ENCODE measurements at places on chromosomes 16 and 17.

DNA sequence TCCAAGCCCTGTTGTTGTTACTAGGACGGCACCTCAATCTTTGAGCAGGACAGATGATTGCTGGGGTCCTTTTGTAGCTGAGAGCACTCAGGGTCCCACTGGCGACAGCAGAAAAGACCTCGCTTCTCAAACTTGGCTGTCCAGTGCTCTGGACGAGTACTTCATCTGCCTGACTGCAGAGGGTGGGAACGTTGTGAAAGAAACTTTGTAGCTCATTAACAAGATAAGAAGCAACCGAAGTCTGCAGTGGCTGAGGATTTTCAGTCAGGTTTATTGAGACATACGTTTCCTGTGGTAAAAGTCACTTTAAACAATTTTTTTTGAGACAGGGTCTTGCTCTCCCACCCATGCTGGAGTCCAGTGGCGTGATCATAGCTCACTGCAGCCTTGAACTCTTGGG, 191.7 kb downstream of the PRKCB start:
- no peak for DNase-seq

DNA sequence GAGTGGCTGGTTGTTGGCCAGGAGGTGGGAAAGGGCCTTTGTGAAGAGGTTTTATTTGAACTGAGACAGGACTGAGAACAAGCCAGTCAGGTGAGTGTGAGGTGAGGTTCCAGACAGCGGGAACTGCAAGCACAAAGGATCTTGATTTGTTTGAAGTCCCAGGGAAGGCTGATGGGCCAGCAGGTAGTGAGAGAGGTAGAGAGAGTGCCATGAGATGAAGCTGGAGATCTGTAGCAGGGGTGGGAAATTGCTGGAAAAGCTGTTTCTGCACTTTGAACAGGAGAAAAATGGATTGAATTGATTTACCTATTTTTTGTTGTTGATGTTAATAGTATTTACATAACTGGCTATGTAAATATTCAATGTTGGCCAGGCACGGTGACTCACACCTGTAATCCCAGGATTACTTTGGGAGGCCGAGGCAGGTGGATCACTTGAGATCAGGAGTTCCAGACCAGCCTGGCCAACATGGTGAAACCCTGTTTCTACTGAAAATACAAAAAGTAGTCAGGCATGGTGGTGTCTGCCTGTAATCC, 7.7 kb upstream of the DCTPP1 start:
- DNase-seq, result no peak

GRCh38 chr16:709566-710499, 4.2 kb upstream of the FBXL16 start:
- DNase-seq, result peak; percentile 78

DNA sequence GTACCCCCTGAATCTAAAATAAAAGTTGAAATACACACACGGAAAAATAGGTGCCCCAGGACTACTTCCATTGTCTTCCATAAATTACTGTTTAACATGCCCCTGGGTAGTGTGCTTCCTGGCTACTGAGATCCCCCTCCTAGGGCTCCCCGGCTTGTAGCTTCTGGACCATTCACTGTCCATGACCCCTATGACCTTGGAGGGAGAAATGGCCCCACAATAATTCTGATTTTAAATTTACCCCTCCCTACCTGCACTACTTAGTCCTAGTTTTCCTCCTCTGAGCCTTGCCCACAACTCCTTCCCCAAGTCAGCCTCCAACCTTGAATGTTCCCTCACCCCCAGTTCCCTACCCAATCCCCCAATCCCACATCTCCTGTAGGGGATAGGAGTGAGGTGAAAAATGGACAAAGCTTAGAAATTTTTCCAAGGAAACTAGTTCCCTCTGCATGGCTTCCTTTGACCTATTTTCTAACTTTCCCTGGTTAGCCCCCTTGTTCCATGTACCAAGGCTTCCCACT, 9.5 kb upstream of the MSL1 start:
- no peak for DNase-seq

DNA sequence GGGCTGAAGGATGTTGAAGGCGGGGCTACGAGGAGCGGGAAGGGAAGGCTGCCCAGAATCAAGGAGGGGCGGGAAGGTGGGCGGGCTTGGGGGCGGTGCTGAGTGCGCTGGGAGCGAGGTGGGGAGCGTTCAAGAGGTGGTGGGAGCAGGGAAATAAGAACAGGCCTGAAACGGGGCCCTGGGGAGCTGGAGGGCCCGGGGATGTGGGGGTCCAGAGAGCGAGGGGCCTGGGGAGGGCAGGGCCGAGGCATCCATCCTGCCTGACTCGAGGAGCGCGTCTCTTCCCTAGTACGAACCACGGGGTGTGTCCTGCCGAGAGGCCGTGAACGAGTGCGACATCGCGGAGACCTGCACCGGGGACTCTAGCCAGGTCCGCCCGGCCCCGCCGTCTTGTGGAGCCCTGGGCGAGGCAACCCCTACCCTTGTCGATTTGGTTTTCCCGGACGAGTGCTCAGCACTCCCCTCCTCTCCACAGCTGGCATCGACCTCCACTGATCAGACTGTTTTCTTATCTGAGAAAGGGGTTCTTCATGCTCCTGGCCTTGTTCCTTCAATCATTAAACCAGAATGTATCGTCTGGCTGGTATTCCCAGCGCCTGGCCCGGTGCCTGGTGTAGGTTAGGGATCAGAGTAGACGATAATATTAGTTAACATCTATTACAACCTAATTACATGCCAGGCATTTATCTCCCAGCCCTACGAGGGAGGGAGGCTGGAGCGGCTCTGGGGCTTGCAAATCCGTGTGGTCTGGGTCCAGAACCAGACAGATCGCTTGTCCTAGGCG, 17.2 kb downstream of the ADAM11 start:
- DNase-seq, result peak; percentile 97

- DNase-seq, result no peak
Observed at GRCh38 chr17:7982173-7982572, 20.2 kb upstream of the GUCY2D start.

GRCh38 chr16:57606847-57607501, 21.5 kb upstream of the ADGRG1 start:
- no peak for DNase-seq

DNA sequence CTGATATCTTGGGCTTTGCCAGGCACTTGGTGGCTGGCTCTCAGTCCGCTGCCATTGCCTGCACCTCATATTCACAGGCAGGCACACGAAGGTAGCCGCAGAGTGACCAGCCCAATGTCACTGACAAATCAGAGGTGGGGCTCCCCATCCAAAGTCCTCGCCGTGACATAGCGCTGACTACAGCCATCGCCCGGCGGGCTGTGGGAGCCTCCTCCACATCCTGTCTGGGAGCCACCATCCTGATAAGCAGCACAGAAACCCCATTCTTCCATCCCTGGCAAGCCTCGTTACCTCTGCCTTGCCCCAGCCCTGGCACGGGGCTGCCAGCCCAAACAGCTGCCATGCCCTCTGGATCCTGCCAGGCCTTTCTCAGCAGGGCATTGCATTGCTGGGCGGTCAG, 437.8 kb downstream of the SLC39A11 start:
- DNase-seq, result no peak

- DNase-seq, result no peak
Observed at GRCh38 chr16:11736903-11737302, 5.8 kb downstream of the TXNDC11 start.

DNA sequence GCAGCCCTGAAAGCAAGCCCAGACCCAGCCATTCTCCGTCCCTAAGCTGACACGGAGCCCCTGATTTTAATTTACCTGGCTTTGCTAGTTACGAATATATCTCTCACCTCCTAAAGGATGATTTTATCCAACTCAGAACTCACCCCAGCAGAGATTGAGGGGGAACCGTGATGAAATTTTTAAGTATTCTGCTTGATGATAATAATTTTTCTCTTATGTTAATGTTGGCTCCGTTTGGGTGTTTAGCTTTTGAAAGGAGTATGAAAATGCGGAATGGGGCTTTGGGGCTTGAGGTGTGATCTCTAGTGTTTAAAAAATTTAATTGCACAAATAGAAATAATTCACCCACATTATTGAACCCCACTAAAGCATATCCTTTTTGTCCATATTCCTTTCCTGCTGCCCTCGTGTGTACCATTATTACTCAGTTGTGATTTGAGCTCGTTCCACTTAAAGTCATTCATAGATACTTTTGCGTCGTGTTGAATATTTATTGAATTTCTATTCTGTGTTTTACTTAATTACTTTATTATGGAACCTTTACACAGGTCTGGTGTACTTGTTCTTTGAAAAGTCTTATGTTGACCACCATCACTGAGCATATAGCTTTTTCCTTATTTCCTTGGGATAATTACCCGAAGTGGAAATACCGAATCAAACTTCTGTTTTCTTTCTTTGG, 775 bp downstream of the PRPSAP2 start:
- no peak for DNase-seq

- DNase-seq, result no peak
Observed at GRCh38 chr16:48276102-48276501, 28.8 kb upstream of the ABCC11 start.

- no peak for DNase-seq
Observed at GRCh38 chr17:61970030-61970429, 42.2 kb upstream of the INTS2 start.

DNA sequence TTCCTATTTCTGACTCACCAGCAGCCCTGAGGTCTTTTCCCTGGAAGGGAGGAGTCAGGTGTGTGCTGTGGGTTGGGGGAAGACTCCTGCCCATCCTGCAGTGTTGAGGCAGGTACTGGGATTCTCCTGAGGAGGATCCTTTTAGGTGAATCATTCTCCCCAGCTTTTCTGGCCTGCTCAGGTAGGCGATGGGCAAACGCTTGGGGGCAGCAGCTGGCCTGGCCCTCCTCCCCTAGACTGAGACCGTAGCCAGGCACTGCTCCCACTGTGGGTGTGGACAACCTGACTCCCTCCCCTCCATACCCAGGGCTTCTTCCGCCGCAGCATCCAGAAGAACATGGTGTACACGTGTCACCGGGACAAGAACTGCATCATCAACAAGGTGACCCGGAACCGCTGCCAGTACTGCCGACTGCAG, 15.1 kb downstream of the GJD3 start:
- no peak for DNase-seq

GRCh38 chr16:9846362-9847099, 335.7 kb downstream of the GRIN2A start:
- DNase-seq, result no peak

DNA sequence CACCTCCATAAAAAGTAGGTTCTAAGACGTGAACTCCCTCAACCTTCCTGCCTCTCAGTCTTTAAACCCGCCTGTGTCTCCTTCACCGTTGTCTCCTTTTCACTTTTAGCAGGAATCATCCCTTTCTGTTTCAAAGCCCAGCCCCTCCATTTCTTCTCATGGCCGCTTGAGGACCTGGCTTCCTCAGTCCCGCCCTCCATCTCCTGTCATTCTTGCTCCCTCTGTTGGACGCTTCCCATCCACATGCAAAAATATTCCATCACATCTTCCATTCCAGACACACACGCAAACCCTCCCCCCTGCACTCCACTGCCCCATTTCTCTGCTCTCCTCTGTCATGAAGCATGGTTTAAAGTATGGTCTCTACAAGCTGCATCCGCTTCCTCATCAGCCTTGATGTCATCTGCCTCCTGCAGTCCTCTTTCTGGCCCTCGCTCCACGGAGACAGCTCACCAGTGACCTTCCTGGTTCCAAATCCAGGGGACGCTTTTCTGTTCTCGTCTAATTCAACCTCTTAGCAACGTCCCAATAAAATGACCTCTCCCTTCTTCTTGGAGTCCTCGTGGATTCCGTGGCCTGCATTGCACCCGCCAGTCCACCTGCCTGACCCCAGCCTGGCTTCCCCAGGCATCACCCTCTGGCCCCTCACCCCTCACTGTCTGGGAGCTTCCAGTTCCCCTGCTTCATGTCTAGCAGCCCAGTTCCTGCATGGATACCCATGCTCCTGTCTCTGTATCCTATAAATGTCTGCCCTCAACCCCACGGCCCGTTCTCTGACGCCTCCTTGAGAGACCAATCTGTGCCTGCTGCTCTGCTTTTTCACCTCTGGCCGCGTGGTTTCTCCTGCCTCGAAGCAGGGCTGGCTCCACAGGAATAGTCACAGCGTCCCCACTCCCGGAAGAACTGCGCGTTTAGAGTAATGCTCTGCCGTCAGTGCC, 26.2 kb downstream of the ANKRD40 start:
- DNase-seq, result peak; percentile 80

- DNase-seq, result no peak
Observed at GRCh38 chr17:34568953-34569352, 10.4 kb upstream of the TMEM132E start.

DNA sequence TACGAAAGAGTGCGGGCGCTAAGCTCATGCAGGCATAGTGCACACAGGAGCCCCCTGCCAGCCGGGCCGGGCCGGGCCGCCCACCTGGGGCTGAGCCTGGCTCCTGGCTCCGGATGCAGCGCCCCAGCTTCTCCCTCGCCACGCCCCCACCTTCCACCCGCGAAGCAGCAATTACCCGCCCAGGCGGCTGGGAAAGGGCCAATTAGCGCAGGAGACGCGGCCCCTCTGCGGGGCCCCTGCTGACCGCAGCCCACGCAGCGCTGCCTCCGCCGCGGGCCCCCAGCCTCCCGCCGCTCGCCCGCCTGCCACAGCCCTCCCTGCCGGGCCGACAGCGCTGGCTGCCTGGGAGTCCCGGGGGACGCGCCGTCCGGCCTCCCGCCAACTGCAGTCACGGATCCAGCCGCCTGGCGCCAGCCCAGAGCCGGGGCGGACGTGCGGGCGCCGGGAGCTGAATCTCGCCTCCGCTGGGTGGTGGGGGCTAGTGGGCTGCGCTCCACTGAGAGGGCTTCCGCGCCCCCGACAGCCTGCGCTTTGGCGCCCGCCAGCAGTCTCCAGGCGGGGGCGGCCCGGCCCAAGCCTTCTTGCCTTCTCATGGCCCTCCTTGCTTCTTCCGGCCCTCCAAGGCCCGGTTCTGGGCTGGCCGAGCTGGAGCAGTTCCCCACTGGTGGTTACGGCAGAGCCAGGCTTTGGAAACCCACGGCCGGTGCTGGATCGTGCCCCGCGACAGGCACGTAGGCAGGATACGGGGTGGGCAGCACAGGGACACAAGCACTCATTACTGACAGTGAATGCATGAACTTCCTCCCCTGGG, 14.9 kb upstream of the CBFB start:
- DNase-seq, result peak; percentile 90

DNA sequence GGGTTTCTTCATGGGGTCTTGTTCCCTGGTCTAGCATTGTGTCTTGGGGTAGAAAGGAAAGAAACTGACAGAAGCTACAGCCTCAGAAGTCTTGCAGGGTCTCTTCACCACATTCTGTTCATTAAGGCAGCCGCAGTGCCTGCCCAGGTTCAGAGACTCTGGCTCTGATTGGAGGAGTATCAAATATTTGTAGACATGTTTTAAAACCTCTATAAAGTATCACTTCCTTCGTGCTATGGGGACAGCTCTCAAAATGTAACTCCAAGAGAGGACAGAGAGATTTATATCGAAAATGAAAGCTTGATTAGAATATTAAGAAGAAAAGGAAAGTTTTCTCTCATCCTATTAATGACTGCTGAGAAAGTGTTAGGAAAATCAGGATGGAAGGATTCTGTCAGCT, 107.0 kb upstream of the CACNG3 start:
- no peak for DNase-seq

GRCh38 chr17:73582359-73582758, 61.9 kb downstream of the SDK2 start:
- no peak for DNase-seq

- no peak for DNase-seq
Observed at GRCh38 chr16:50208460-50208931, 55.4 kb downstream of the TENT4B start.

All from femur (tissue), 1 donor.